ENCODE measurements at places on chromosomes 7 and 10.

DNA sequence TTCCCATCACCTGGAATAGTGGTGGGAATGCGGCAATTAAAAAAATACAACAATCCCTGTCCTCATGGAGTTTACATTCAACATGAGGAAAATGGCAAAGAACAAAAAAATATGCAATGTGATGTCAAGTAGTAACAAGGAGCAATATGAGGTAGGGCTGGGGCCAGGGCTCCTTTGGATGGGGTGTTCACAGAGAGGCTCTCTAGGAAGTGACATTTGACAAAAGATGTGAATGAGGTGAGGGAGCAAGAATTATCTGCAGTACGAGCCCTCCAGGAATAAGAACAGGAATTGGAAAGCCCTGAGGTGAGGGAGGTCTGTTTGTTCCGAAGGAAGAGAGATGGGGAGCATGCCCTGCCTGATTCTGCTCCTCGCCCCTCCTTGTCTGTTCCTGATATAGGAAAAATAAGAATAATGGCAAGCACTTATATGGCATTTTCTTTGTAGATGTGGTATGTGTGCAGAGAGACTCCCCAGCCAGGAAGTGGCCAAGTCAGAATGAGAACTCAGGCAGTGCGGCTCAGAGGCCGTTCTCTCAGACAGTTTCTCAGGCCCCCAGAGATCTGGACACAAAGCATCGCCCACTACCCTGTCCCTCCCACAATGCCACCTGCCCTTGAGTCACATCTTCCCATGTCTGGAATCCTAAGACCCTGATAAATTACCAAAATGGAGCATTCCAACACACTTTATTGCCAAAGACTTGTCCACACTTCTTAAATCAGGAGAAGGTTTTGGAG lies 105.6 kb downstream of the APBB1IP start:
- DNase-seq = no peak

DNA sequence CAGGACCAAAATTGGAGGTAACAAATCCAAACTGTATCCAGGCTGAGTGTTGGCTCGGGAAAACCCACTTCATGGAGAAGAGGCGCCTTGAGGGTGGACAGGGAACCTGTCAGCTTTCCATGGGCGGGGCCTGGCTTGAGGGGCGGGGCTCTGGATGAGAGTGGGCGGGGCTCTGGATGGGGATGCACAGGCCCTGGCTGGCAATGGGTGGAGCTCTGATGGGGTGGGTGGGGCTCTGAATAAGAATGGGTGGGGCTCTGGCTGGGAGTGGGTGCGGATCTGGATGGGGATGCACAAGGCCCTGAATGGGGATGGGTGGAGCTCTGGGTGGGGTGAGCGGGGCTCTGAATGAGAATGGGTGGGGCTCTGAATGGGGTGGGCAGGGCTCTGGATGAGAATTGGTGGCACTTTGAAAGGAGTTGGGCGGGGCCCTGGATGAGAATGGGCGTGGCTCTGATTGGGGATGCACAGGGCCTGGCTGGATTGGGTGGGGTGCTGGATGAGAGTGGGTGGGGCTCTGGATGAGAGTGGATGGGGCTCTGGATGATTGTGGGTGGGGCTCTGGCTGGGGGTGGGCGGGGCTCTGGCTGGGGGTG lies 96.6 kb upstream of the NPTX2 start:
- no peak for DNase-seq

DNA sequence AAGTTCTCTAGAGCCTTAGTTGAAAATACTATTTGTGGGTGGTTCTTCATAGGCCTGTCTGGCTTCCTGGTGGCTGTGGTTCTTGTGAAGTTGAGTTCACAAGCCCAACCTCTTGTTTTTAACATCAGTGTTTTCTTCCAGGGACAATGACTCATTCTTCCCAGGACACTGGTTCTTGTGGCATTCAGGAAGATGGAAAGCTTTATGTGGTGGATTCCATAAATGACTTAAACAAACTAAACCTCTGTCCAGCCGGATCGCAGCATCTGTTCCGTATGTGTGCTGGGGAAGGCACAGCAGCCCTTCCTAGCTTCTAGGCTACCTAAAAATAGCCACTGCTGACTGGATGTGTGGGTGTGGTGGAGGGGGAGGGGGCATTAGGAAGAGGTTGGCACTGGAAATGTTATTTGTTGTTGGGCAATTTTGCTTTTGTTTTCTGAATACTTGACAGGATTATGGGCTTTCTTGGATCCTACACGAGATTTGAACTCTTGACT lies 3.9 kb downstream of the LSMEM1 start:
- DNase-seq = no peak

GRCh38 chr10:121553511-121554264 lies 44.6 kb downstream of the FGFR2 start:
- DNase-seq = no peak

DNA sequence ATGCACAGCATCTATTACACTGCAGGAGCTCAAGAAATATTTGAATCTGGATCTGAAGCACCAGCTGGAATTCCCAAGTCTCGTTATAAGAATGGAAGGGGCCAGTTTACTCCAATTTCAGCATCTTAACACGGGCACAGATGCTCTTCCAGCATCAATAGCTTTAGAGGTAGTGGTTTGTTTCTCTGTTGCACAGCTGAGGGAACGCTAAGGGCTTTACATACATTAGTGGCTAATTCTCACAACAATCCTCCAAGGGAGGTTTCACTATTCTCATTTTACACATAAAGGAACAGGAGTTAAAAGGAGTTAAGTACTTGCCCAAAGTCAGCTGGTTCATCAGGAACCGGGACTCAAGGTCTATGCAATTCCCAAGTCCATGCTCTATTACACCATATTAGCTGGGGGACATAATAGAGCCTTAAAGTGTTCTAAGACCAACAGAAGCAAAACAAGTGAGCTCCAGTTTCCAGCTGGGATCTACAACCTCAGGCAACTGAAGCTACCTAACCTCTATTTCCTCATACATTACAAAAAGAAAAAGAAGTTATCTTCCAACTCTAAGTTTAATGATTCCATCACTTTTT lies 9.9 kb downstream of the XPNPEP1 start:
- DNase-seq = no peak

- DNase-seq = no peak
Observed at GRCh38 chr10:125147971-125148439, 12.4 kb downstream of the CTBP2 start.

- no peak for DNase-seq
Observed at GRCh38 chr10:103692436-103692951, 162.9 kb downstream of the SH3PXD2A start.

Data from frontal cortex (tissue), 4 donors.